ENCODE measurements at places on chromosomes 2 and 18.

- DNase-seq: no peak
Observed at GRCh38 chr2:101740555-101740964, 43.1 kb downstream of the MAP4K4 start.

DNA sequence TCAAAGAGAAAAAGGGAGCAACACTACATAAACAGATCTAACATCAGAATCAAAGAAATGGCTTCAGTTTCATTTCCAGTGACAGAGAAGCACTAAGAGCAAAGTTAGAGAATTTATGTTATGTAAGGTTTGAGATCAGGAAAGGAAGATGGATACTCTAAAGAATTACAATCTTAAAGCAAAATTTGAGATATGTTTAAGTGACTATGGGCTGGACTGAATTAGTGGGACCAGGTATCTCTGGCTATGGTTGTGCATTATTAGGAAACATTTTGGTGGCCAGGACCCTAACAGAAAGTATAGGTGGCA is 208.2 kb downstream of the CCDC178 start:
- no peak for DNase-seq

GRCh38 chr2:106139238-106139935 is 54.7 kb downstream of the UXS1 start:
- DNase-seq: no peak

DNA sequence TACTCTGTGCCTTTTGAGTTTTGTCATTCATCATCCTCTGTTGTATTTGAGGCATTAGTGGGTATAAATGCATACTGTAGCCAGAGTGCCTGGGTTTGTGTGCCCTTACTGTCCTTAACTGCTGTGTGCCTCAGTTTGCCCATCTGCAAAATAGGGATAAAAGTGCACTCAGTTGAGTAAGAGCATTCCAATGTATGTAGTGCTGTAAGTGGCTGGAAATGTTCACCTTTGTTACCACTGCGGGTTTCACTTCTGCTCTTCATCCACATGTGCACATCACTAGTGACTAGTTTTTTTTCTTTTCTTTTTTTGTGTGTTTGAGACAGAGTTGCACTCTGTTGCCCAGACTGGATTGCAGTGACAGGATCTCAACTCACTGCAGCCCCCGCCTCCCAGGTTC is 39.9 kb downstream of the PLEKHB2 start:
- DNase-seq: no peak
